ENCODE measurements at places on chromosomes 2 and 18. TPM values are rescaled to one million over a fixed set of nuclear protein-coding genes. Genes with fewer than 3 reads are reported as not detected.

TFCP2L1 gene
- total RNA-seq = 0.13 TPM

NOSTRIN gene
- total RNA-seq = not detected

DTYMK gene
- total RNA-seq = 60.8 TPM

GATA6 gene
- 2.1 TPM for total RNA-seq

IL1RN gene
- not detected for total RNA-seq

YIPF4 gene
- 68.0 TPM for total RNA-seq

CNNM4 gene
- 1.7 TPM for total RNA-seq

CCDC68 gene
- not detected for total RNA-seq

CD28 gene
- total RNA-seq = not detected

CNPPD1 gene
- 42.6 TPM for total RNA-seq

PIGN gene
- total RNA-seq = 32.9 TPM

PLEKHH2 gene
- total RNA-seq = 17.6 TPM

ATOH8 gene
- total RNA-seq = 16.9 TPM

CXCR1 gene
- not detected for total RNA-seq

SNED1 gene
- total RNA-seq = 0.11 TPM

FHOD3 gene
- total RNA-seq = 2.4 TPM

ALLC gene
- total RNA-seq = not detected

MAL gene
- total RNA-seq = not detected

MC2R gene
- not detected for total RNA-seq

Measured in SK-MEL-5 (cell line).